ENCODE measurements at places on chromosomes 1 and 21.

DNA sequence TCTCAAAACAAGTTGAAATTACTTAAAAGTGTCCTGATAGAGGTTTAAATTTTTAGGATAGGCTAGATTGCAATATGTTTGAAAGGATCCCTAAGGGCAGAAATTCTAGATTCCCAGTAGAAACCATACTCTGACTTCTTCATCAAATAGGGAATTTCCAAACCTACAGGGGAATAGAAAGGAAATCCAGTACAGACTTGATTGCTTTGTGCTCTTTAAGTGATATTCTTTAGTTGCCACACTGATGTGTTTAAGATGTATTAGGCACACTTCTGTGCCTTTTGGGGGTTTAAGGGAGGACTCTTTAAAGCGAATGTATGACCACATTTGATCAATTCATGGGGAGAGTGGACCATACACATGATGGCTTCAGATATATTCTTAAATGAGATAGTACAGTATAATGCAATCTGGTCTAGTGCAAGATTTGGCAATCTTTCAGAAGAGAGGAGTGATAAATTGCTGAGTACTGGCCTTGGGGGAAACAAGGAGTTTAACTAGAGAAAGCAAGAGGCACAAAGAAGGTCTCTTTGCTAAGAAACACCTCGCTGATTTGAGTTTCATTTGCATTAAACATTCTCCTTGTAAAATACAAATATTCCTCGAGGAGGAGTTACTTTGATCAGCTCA is 268.8 kb upstream of the NR5A2 start:
- DNase-seq, result no peak

GRCh38 chr1:53892911-53893310 is 1.1 kb upstream of the DIO1 start:
- DNase-seq, result no peak

- DNase-seq, result no peak
Measured at GRCh38 chr1:113307771-113308445, 82.4 kb upstream of the MAGI3 start.

- peak; percentile 77 for DNase-seq
Measured at GRCh38 chr1:24558902-24559791, 3.3 kb downstream of the NCMAP start.

DNA sequence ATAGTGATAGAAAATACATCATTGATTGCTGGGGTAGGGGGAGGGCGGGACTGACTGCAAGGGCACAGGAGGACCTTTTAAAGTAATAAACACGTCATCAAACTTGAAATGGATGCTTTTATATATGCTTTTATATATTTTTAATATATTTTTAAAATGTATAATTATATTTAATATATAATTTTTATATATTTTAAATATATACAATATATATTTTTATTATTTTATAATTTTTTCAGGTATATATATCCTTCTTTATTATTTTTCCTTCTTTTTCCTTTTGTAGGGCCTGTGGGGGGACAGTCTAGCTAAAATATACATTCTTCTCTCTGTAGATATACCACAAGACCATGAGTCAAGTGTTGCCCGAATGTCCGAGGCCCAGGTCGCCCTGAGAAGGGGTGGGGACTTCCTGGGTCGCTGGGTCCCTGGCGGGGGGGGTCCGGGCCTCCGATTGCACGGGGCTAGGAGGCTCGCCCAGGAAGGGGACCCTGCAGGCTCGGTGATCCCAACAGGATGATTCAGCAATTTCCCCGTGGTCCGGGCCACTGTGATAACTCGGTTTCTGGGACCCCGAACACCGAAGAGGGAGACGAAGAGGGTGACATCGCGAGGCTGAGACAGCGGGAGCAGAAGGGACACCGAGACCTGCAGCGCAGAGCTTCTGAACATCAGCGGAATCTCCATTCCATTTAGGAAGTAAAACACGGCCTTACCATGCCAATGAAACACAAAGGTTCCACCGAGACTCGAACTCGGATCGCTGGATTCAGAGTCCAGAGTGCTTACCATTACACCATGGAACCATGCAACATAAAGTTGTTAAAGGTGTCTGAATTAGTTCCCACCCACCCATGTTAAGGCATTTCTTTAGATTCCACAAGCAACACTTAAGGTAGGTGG is 112.5 kb upstream of the NBPF11 start:
- peak; percentile 92 for DNase-seq

GRCh38 chr1:25811384-25812082 is 8.2 kb upstream of the MTFR1L start:
- no peak for DNase-seq

DNA sequence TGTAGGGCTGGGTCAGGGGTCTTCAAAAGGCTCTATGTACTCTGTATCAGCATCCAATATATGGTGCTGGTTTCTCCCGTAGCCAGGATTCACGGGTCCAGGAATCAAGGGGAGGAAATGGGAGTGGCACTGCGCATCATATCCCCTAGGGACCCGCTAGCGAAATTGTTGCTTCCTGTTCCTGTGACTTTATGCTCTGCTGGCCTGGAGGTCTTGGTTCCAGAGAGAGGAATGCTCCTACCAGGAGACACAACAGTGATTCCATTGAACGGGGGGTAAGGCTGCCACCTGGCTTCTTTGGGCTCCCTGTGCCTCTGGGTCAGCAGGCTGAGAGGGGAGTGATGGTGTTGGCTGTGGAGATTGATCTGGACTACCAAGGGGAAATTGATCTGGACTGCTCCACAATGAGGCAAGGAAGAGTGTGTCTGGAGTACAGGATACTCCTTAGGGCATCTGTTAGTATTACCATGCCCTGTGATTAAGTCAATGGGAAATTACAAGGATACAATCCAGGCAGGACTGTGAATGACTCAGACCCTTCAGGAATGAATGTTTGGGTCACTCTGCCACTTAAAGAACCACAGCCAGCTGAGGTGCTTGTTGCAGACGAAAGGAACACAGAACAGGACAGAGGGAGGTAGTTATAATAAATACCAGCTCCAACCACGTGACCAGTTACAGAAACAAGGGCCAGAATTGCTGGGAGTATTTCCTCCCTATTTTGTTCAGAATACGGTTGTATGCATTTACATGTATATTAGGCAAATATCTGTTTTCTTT is 10.2 kb downstream of the SPSB1 start:
- DNase-seq, result peak; percentile 82

DNA sequence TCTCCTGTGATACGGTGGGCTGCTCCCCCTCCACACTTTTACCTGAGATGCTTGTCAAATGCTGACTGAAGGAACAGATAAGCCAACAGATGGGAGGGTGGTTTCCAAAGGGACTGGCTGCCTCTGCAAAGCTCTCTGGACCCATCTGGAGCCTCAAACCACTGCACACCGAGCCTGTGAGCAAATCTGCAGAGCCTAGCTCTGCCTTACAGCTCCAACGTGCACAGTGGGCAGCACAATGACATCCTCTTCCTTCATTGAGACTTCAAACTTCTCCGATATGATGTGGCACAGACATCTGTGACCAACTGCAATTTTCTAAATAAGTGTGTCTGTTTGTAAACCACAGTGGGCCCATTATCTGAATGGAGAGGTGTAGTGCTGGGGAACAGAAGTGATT is 26.2 kb upstream of the KNCN start:
- no peak for DNase-seq

DNA sequence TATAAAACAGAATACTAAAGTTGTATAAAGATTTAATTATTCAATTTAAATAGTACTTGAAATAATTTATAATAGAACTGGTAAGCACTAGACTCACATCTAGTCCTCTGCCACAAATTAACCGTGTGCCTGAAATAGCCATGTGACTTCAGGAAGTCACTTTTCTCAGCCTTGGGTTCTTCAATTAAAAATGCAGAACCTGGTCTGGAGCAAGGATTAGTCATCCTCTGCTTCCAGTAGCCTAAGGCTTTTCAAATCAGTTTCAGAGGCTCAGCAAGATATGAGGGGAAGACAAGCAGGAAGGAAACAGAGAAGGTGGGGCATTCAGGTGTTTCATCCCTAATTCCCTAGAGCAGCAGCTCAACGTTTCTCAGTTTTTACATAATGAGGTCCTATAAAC is 23.0 kb downstream of the DPH5 start:
- no peak for DNase-seq

DNA sequence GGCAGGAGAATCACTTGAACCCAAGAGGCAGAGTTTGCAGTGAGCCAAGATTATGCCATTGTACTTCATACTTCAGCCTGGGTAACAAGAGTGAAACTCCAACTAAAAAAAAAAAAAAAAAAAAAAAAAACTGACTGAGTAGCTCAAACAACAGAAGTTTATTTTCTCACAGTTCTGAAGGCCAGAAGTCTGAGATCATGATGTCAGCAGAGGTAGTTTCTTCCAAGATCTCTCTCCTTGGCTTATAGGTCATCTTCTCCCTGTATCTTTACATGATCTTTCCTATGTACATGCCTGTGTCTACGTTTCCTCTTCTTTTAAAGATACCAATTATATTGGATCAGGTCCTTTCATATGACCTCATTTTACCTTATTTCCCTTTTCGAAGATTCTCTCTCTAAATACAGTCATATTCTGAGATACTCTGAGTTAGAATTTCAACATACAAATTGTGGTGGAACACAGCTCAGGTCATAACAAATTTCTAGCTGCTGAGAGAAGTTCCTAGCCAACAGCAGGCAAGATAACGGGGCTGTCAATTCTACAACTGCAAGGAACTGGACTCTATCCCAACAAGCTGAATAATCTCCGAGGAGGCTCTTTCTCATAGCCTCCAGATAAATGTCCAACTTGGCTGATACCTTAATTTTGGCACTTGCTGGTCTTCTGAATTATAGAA is 187.7 kb upstream of the ADAMTS5 start:
- no peak for DNase-seq

DNA sequence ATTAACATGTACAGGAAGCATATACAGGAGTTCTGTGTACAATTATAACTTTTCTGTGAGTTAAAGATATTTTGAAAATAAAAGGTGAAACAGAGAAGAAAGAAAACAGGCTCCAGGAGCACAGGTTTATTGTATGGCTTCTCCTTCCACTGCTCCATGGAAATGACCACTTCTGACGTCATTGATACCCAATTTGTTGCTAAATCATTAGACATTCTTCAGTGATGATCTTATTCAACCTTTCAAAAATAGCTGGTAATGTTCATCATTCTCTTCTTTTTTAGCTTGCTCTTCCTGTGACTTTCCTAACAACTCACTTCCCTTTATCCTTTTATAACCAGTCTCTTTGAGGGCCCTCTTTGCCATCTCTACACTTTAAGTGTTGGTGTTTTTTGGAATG is 77.8 kb downstream of the KCNK2 start:
- DNase-seq, result no peak

DNA sequence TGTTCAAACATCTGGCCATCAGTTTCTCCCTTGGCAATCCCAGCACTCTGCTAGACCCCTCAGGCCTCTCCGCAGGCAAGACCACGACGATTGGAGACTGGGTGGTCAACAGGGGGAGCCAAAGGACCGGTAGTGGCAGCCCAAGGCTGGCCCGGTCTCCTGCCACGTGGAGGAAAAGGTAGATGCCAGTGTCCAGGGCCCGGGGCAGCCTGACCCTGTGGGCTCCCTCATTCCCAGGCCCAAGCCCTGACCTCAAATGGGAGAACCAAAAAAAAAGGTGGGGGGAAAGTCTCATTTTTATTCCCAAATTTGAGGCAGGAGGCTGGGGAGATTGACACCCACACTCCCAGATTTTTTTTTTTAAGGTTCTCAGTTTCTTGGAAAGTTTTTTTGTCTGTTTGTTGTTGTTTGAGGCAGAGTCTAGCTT is 24.8 kb downstream of the S100A6 start:
- peak; percentile 88 for DNase-seq

- peak; percentile 79 for DNase-seq
Measured at GRCh38 chr1:228236744-228237143, 28.9 kb downstream of the OBSCN start.

GRCh38 chr21:45350206-45350854 is 54.6 kb upstream of the COL18A1 start:
- DNase-seq, result no peak
